Stimulated activated CD4-positive, alpha-beta T cell treated with anti-CD3 and anti-CD28 coated beads, Interleukin-1b, Interleukin-23, amount 100 ng/mL, for 1 hour (primary cell): ENCODE measurements at places on chromosomes 11 and 22.

DNA sequence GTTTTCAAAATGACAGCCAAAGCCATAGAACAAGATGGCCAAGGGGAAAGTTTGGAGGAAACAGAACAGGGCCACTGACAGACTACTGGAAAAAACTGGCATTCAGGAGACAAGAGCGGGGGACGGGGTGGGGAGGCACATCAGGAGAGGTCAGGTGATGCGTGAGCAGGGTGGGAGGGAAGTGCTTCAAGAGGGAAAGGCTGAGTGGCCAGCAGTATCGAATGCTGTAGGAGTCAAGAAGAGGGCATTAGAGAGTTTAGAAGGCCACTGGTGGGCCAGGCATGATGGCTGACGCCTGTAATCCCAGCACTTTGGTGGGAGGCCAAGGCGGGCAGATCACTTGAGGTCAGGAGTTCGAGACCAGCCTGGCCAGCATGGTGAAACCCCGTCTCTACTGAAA, 8.2 kb downstream of the GTPBP1 start:
- DNase-seq = no peak

GRCh38 chr11:11346303-11346702, 6.7 kb downstream of the CSNK2A3 start:
- DNase-seq = no peak

DNA sequence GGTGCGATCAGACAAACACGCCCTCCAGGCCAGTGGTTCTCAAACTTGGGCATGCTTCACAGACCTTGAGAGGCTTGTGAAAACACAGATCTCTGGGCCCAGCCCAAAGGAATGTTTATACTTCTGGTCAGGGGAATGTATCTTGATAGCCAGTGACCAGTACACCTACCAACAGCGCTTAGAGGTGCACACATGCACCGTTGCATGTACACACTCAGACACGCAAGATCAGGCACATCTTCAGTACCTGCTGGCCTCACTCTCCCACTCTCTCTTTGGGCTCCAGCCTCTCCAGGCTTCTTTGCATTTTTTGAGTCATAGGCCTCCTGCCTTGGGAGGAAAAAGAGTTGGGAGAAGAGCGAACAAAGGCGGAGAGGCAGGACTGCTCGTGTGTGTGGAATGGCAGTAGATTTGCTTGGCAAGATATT, 11.7 kb upstream of the FXYD6 start:
- no peak for DNase-seq

DNA sequence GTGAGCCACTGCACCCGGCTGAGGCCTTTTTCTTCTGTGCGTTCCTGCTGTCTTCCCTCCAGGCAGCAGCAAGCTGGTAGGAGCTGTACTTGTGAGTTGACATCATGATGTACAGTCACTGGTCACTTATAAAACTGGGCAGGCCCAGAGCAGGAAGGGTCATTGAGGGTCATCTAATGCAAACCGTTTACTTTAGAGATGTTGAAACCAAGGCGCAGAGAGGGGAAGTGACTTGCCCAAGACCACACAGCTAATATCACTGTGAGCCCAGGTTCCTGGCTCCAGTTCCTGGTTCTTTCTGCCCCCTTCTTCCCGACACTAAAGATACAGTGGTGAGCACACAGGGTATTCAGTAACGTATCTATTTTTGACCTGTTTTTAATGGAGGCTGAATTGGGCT, 27.3 kb downstream of the PTPRJ start:
- DNase-seq = no peak

DNA sequence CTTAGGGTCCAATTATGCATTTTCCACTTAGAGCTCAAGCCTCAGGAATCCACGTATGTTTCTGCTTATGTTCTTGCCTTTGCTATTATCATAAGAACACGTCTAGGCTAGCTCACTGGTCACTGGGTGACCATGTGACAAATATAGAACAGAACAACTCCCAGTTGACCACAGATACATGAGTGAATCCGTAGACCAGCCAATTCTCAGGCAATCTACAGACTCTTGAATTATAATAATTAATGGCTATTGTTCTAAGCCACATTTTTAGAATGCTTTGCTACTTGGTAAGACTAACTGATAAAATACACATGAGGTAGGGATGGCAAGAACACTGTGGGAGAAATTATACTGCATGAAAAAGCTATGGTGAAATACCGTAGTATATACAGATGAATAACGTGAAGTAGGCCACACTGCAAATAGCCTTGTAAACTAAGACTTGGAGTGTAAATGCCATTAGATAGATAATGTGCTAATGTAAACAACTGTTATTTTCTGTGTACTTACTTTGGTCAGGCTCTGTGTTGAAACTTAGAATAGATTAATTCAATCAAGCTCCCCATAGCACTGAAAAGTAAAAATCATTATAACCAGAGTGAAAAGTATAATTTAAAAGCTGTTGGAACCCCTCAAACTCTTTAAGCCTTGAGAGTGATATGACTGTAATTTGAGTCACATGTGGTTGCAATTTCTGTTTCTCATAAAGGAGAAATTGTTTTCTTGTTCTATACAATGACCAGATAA, 366.2 kb upstream of the CCDC179 start:
- DNase-seq = no peak

- no peak for DNase-seq
Observed at GRCh38 chr11:67545280-67545679, 22.0 kb upstream of the CABP2 start.

- DNase-seq = no peak
Observed at GRCh38 chr11:31254415-31254814, 115.1 kb downstream of the DCDC1 start.

DNA sequence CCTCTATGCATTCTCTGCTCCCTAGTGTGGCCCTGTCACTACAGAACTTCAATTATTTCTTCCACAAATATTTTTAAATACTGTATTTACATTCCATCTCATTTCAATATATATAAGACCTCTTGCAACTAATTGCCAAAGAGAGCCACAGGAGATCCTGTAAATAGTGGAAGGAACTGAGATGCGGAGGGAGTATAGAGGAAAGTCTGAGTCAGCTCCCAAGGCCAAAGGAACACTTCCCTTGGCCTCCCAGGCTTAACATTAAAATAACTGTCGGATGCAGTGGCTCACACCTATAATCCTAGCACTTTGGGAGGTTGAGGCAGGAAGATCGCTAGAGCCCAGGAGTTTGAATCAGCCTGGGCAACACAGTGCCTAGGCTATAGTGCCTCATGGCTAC, 31.2 kb downstream of the RBFOX2 start:
- no peak for DNase-seq

- no peak for DNase-seq
Observed at GRCh38 chr11:62553839-62554361, 7.3 kb upstream of the AHNAK start.

DNA sequence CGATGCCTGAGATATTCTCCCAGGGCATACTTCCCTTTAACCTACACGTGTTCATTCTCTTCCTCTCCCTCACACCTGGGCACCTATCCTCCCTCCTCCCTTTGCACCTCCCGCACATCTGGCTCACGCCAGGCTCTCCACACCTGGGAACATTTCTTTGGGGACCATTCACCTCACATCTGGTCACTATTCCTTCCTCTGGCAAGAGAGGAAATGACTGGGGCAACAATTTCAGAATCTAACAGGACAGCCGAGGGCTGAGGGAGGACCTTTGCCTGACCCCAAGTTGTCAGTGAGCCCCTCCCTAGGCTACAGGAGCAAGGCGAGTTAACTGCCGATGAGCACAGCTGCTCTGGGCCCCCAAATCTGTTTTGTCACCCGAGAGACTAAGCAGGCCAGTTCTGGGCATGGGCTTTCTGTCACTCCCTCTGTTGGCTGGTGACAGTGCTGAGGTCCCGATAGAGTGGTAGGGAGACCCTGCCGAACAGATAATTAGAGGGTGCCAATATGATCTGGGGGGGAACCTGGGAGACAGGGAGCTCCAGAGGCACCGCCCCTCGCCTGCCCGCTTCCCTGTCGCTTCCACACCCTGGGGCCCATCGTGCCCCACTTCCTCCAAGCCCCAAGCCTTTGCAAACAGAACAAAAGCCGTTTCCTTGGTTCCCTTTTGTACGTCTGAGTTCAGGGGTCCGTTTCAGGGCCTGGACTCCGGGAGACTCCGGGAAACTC, 45.6 kb downstream of the EIF3F start:
- no peak for DNase-seq

- DNase-seq = no peak
Observed at GRCh38 chr11:44306052-44306917, 3.7 kb downstream of the ALX4 start.

- DNase-seq = no peak
Observed at GRCh38 chr11:63472372-63472771, 18.6 kb downstream of the PLAAT5 start.

- DNase-seq = no peak
Observed at GRCh38 chr11:78740199-78741071, 165.8 kb upstream of the NARS2 start.

DNA sequence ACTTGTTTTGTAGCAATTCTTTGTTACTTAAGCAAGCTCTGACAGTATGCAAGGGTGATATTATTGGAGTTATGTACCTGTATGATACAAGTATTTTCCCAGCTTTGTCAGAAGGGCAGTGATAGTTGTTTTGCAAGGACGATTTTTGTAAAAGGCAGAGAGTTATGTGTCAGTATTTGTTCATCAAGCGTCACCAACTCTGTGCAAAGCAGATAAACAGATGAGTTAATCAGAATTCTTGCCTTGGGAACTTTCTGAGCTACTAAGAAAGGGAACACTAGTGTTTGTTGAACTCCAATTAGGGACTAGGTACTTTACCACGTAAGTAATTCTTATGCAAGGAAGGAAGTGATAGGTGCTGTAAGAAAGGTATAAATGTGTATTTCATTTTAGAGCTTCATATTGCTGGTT, 1.4 kb downstream of the USP47 start:
- DNase-seq = no peak

DNA sequence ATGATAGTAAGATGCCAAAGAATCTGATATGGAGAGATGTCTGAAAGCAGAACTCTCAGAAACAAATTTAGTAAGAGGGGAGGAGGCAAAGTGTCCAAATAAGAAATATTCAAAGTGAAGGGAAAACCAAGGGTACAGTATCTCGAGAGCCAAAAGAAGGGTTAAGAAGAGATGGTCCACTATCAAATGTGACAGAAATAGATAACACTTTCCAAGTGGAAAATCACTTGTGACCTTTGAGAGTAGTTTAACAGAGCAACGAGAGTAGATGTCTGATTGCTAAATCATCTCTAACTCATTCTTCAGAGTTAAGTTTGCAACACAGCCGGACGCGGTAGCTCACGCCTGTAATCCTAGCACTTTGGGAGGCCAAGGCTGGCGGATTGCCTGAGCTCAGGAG, 4.3 kb upstream of the BUD13 start:
- DNase-seq = no peak

GRCh38 chr22:50206599-50206998, 5.8 kb downstream of the SELENOO start:
- no peak for DNase-seq

GRCh38 chr11:61147791-61148620, 13.2 kb downstream of the VPS37C start:
- DNase-seq = no peak

GRCh38 chr11:103910721-103911120, 125.7 kb upstream of the DDI1 start:
- no peak for DNase-seq

- no peak for DNase-seq
Observed at GRCh38 chr11:61685617-61685967, 5.4 kb downstream of the DAGLA start.

DNA sequence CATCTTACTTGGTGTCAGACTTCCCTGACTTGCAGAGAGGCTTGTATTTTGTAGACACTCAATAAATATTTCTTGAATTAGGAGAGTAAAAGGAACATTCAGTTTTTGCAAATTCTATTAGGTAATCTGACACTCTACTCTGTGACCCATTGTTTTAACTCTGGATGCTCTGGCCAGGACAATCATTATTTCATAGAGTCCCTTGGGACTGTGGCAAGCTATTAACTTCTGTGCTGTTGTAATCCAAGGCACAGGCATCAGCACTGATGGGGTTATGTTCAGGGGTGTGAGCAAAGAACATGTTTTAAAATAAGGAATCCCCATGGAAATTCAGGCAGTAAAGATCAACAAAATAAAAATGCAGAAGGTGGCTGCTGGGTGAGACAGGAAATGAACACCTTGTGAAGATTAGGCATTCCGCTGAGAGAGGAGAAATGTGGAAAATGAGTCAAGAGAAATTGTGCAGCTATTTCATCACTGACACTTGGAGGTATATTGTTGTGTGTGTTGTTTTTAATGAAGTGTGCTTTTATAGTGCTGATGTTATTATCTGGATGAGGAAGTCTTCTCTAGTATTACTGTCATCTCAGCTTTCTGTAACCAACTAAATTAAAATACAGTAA, 175.2 kb downstream of the WNT11 start:
- DNase-seq = no peak

DNA sequence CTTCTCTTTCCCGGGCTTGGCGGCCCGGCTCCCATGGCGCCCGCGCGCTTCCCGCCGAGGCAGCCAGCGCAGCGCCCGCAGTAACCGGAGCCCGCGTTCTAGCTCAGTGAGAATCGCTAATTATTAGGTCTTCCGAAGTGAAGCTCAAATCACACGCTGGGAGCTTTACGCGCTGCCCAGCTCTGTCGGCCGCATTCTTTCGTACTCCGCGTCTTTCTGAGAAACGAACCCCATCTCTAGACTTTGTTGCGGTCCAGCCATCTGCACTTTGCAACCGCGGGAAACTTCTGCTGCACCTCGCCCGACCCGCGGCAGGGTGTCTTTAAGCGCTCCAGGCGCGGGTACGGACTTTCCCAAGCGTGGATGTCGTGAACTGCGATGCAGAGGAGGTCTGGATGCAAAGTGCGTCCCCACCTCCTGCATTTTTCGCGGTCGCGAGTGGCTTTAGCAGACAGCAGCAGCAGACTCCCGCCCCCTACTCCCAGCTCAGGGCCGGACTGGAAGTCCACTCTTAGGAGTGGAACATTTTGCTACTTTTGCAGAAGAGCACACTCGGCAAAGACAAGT, 6.0 kb upstream of the PAX6 start:
- no peak for DNase-seq

DNA sequence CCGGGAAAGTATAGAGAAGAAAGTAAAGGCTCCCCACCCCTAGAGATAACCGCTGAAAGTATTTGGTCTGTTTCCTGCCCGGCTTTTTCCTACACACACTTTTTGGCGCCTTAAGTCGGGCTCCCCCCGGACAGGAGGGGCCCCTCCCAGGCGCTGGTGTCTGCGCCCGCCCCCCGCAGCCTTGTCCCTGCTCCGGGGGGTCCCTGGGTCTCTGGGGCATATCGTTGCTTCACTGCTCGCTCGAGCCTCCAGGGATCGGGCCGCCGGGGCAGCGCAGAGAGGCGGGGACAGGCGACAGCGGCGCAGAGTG, 928 bp upstream of the CRACR2B start:
- no peak for DNase-seq

DNA sequence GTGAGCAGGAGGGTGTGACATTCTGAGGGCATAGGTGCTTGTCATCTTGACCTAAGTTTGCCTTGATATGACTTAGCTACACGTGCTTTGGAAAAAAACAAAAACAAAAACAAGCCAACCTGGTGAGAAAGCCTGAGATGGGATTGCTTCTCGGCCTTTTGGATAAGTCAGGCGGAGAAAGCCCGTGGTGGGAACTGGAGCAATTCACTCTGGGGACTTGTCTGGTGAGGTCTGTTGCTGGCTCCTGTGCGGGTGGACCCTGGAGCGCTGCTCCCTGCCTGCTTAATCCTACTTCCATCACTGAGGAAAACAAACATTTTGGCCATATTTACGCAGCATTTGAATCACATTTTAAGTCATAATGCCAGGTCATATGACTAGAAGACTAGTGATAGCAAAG, 100.3 kb downstream of the SNX19 start:
- DNase-seq = no peak
